ENCODE measurements at places on chromosomes 3 and 15.
A peak's percentile ranks its signal among the peaks of the same experiment; 100 is the strongest.

GRCh38 chr3:158847885-158848284 lies 46.0 kb downstream of the MFSD1 start:
- peak; percentile 14 for DNase-seq

DNA sequence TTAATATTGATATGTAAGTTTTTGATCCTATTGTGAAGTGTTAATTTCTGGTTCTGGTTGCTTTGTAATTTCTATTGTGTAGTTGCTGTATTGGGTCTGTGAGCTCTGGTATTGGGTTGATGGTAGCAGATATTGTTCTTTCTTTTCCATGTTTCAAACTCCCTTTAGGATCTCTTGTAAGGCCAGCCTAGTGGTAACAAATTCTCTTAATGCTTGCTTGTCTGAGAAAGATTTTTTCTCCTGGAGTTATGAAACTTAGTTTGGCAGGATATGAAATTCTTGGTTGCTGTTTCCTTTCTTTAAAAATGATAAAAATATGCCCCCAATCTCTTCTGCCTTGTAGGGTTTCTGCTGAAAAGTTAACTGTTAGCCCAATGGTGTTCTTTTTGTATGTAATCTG lies 268.6 kb upstream of the PLSCR5 start:
- no peak for DNase-seq

- DNase-seq = peak; percentile 66
Observed at GRCh38 chr3:115092220-115092791, 54.8 kb downstream of the ZBTB20 start.

DNA sequence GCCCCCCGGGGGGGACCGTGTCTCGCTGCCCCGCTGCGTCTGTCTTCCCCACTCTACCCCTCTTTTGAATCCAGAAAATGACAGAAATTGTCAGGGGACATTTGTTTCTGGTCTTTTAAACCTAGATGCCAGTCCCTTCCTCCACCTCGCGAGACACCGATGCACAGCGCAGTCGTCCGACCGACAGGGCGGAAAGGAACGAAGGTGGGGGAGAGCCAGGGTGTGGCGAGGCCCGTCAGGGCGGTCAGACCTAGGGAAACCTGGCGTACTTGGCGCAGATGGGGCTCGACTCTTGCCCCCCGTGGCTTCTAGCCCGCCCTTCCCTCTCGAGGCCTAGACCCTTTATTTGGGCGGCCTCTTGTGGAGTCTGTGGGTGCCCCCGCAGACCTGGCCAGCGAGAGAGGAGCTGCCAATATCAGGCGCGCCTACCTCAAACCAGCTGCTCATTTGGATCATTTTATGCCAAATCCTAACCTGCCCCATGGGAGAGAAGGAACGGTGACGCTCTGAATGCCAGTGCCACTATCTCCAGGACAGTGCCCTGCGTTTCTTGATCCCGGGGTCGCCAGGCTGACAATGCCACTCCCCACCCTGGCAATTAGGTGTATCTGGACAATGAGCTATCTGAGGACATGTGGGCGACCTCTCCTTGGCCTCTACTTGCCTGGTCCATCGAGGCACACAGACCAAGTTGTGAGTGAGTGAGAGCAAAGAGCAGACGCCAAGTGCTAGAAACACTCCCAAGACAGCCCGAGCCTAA lies 500 bp upstream of the RAB6B start:
- DNase-seq = peak; percentile 33

GRCh38 chr3:179961703-179962078 lies 75.0 kb downstream of the PEX5L start:
- DNase-seq = no peak

GRCh38 chr3:26090589-26090988 lies 300.7 kb downstream of the OXSM start:
- DNase-seq = no peak

GRCh38 chr15:39581793-39582285 lies 960 bp downstream of the THBS1 start:
- no peak for DNase-seq

- no peak for DNase-seq
Observed at GRCh38 chr15:31060429-31061140, 40.9 kb downstream of the TRPM1 start.

GRCh38 chr3:50583897-50584296 lies 14.6 kb downstream of the HEMK1 start:
- DNase-seq = peak; percentile 22

GRCh38 chr3:126982126-126982470 lies 817 bp upstream of the PLXNA1 start:
- DNase-seq = no peak

DNA sequence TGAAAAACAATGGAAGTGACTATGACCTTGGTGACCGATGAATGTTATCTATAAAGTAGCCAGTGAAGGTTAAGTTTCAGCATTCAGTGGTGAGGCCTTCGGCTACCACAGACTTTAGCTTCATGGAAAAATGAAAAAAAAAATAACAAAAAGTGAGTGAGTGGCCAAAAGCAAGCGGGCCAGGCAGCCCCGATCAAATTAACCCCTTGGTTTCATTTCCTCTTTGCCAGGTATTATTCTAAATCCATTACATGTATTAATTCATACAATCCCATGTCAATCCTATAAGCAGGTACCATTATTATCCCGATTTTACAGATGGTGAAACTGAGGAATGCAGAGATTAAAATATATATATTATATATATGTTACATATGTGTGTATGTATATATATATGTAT lies 21.0 kb upstream of the CHCHD6 start:
- DNase-seq = no peak

- DNase-seq = peak; percentile 25
Observed at GRCh38 chr3:196138482-196139254, 56.8 kb upstream of the TFRC start.

GRCh38 chr3:150495149-150495548 lies 51.1 kb downstream of the SERP1 start:
- no peak for DNase-seq

DNA sequence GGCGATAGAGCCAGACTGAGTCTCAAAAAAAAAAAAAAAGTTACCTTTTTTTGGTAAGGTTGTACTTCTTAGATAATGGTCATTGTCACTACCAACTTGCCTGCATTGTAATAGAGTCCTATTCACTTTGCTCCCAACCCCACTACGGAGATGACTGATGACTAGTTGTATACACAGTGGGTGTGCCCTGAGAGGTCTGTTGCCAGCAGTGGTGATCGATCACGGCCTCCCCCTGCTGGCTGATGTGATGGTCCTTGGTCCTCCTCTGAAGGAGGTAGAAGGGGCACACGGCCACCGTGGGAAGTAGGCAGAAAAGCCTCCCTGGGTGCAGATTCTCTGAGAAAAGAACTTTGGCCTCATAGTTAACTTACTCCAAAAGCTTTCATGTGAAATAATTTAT lies 10.7 kb downstream of the GCNT3 start:
- no peak for DNase-seq

DNA sequence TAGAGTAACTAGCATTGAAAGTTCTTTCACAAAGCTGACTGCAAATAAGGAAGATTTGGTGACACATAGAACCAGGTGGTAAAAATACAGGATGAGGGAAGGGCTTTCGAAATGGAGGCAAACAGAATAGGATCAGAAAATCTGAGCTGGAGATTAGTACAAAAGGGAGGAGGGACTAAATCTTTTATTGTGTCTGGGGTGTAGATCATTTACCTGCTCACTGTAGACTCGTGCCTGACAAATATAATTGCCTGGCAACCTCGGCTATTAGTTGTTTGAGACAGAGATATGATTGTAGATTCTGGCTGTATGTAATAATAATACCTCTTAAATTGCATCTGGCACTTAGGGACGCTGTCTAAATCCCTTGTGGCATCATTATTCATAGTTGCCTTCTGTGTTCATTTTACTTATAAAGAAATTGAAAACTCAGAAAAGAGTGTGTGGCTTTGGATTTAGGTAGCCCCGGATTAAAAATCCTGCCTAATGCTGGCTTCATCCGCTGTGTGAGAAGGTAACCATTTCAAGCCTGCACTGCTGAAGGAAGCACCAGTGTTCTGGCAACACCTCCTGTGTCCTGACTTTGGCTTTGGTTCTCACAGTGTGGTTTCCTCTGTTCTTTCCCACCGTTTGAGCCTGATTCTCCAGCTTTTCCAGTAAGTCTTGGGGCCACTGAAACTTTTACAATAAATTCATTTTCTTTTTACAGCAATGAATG lies 25.0 kb upstream of the GPR160 start:
- peak; percentile 12 for DNase-seq

DNA sequence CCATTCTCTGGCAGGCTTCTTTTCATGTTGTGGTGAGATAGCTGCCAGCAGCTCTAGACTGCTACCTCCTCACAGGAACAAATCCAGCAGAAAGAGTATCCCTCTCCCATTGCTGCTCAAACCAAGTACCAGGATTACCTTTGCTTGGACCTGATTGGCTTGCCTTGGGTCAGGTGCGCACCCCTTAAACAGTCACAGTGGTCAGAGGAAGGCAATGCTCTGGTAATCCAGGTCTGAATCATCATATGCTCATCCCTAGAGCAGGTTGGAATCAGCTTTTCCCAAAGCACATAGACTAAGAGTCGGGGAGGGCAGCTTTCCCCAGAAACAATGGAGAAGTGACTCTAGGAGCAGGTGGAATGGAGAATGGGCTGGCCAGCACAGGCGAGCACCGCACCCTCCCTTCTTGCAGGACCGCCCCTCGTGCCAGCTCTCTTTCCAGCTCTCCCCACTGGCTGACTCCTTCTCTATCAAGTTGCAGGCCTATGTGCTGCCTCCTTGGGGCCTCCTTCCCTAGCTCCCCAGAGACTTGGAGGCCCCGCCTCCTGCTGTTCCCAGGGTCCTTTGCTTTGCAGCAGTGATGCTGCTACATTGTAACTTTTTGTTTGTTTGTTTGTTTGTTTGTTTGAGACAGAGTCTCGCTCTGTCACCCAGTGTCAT lies 29.9 kb upstream of the ADPGK start:
- DNase-seq = no peak

DNA sequence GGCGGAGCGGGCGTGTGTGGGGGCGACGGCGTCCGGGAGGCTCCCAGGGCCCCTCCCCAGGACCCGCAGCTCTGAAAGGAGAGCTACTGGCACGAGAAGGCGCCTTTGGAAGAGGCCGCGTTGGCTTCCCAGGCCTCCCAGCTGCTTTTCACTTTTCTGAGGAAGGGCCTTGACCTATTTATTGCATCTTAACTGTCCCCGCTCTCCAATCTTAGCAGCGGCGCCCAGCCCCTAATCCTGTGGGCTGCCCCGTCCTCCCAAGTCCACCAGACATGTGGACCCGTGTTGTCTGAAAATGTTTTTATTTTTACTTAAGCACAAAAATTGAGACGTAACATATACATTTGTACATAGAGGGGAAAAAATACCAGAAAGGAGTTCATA lies 481 bp upstream of the ULK3 start:
- no peak for DNase-seq

- DNase-seq = no peak
Observed at GRCh38 chr3:58683466-58683865, 16.9 kb upstream of the FAM3D start.

- no peak for DNase-seq
Observed at GRCh38 chr3:175421902-175422301, 562.8 kb downstream of the NAALADL2 start.

- DNase-seq = no peak
Observed at GRCh38 chr3:18853269-18853668, 295.0 kb upstream of the KCNH8 start.

- no peak for DNase-seq
Observed at GRCh38 chr3:115330430-115330829, 183.3 kb upstream of the ZBTB20 start.

DNA sequence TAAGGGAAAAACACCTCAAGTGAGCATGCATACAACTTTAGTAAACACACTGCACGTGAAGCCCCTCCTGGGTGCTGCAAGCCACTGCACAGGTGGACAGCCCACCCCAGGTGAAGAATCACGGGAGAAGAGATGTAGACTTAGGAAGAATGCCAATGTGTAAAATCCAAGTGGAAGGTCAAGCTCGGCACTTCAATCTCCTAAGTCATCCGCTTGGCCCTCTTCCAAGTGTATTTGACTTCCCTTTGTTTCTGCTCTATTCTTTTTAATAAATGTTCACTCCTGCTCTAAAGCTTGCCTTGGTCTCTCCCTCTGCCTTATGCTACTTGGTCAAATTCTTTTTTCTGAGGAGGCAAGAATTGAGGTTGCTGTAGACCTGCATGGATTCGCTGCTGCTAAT lies 316.6 kb downstream of the EDEM1 start:
- peak; percentile 13 for DNase-seq

- no peak for DNase-seq
Observed at GRCh38 chr3:73459711-73460110, 165.0 kb downstream of the PDZRN3 start.

DNA sequence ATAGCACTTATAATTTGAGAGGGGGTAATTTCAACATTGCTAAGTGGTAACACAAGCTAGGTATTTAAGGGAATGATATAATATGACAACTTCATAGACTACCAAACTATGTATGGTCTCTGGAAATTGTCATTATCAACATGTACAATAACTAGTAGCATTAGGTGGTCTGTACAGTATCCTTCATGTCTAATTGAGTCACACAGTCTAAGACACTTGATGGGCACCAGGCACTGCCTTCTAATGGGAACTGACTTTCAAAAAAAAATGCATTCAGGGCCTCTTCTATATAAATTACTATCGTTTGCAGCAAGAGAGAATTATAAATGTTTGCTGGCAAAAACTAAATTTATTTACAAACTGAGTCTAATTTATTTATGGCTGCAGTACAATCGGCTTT lies 271.8 kb downstream of the MECOM start:
- DNase-seq = no peak

- peak; percentile 89 for DNase-seq
Observed at GRCh38 chr3:113088616-113089015, 97.8 kb downstream of the GTPBP8 start.

- no peak for DNase-seq
Observed at GRCh38 chr3:101778385-101779046, 495 bp upstream of the NXPE3 start.

DNA sequence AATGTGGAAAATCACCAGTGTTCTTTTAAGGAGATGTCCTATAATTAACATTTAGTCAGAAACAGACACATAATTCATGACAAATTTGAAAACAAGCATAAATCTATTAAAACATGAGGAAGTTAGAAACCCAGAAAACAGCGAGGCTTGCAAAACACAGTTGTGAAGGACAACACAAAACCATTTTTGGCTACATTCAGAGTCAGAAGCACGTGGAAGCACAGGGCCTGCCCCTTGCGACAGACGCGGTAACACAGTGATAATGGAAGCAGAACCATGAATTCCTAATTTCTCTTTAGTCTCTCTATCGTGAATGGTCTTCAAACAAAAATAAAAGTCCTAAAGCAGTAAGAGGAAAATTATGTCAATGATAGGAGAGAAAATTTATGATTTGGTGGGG lies 12.2 kb downstream of the NCEH1 start:
- DNase-seq = no peak

- no peak for DNase-seq
Observed at GRCh38 chr3:131881777-131882176, 153.0 kb downstream of the CPNE4 start.

GRCh38 chr3:161042023-161042501 lies 63.1 kb downstream of the B3GALNT1 start:
- DNase-seq = no peak
